ENCODE measurements at places on chromosomes 13 and 19.

GRCh38 chr19:49847731-49848696 is 2.9 kb upstream of the PTOV1 start:
- DNase-seq: no peak

- no peak for DNase-seq
Observed at GRCh38 chr19:55352040-55352439, 2.5 kb downstream of the COX6B2 start.

DNA sequence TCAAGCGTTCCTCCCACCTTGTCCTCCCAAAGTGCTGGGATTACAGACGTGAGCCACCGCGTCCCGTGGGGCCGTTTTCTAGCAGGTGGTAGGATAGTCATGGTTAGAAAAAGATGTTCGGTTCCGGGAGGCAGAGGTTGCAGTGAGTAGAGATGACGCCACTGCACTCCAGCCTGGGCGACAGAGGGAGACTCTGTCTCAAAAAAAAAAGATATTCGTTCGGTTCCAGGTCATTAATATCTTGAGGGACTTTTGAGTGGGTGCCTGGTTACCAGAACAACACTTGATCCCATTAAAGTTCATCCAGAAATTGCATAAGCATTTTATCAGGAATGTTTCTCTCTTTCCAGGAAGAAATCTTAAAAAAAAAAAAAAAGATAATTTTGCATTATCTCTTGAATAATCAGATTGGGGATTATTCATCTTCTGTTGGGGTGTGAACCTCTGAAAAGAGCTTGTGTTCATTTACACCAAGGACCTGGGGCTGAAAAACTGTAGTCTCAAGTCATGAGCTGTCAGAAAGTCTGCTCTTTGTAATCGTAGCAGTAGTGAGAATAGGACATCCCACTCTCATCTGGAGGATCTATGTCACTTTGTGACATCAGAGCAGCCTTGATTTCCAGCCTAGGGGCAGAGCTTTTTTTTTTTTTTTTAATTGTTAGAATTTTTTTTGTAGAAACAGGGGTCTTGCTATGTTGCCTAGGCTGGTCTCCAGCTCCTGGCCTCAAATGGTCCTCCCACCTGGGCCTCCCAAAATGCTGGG is 1.0 kb upstream of the ETHE1 start:
- DNase-seq: no peak

DNA sequence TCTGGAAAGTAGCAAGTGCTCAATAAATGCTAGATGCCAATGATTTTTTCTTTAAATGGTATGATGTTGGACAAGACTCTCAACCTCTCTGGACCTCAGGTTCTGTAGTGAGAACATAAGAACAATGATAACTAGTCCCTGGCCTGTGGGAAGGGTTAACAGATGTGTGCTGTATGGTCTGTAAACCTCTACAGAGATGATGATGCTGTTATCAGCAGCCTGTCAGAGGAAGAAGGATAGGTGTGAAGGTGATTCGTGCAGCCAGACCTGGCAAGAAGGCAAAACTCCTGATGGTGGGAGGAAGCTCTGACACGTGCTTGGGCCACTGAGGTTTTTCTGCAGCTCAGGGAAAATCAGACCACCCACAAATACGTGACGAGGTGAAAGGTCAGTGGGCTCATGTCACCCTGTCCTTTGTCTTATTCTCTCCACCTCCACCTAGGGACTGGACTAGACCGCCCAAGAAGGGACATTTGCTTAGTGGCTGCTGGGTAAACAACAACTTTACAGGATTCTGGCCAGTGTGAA is 36.7 kb upstream of the UBL3 start:
- no peak for DNase-seq

GRCh38 chr13:86554066-86554465 is 754.8 kb upstream of the SLITRK6 start:
- DNase-seq: no peak

Measured in SK-N-SH (cell line).